Stimulated activated CD8-positive, alpha-beta memory T cell treated with anti-CD3 and anti-CD28 coated beads, Interleukin-7, amount 100 ng/mL, for 1 hour (primary cell): ENCODE measurements at places on chromosomes 2 and 18.

DNA sequence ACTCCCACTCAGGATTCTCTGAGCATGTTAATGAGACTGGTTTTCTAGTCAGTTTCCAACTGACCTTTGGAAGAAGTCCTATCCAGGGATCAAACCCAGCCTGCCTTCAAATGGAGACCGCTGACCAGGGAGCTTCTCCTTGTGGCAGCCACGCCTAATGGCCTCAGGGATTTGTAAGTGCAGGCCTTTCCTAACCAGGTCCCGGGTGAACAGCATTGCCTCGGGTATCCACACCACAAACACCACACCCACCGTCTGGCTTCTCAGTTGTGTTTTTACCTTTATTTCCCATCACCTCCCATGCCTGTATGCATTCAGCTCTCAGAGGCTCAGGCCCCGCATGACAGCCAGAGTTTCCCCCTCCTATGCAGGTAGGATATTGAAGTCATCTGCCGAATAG lies 406.3 kb upstream of the HS6ST1 start:
- DNase-seq: no peak

DNA sequence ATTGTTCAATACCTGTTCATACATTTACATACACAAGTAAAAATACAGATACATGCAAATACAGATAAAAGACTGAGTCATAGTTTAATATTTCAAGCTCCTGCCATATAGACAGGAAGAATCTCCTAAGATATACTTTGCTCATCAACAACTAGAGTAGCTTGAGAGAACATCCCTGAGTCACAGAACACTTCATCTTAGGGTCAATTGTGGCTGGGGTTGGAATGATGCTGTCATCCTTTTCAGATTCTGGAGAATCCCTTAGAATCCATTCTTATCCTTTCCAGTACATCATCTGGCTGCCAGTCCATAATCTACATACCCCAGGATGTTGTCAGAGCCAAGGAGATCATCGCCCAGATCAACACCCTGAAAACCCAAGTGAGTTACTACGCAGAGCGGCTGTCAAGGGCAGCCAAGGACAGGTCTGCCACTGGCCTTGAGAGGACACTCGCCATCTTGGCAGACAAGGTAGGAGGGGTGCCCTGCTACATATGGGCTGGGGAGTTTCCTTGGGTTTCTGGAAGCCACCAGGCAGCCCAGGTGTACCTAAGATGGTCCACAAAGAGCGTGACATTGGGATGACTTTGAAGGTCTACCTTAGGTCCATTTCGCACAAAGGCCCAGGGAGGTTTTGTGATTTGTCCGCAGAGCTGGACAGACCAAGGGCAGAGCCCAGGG lies 55.7 kb downstream of the COA5 start:
- no peak for DNase-seq

GRCh38 chr2:122074201-122074600 lies 318.8 kb downstream of the TSN start:
- DNase-seq: no peak

- DNase-seq: no peak
Observed at GRCh38 chr2:65000644-65001043, 11.4 kb downstream of the SLC1A4 start.

GRCh38 chr2:53859206-53860181 lies at the start of gene GPR75:
Gene GPR75 (minus strand): TSS chr2:53859967. CDS start chr2:53854756, 5,211 bp downstream.
- no peak for DNase-seq

DNA sequence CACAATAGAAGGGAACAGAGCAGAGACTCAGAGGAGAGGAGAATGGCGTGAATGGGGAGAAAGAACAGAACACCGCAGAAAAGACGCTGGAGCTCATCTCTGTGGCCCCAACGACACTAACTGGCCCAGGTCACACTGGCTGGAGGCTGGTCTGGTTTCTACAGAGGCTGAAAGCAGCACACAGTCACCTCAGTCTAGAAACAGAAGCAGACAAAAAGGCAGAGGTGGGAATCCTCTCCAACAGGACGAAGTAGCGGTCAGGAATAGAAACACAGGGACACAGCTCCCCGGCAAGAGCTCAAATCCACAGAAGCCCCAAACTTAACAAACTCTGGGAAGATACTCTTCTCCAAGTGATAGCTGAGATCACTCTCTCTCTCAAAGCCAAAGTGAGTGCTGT lies 9.2 kb downstream of the SLC66A2 start:
- DNase-seq: no peak

GRCh38 chr2:62204998-62205496 lies 9.1 kb downstream of the B3GNT2 start:
- no peak for DNase-seq

- DNase-seq: no peak
Observed at GRCh38 chr2:160332318-160332717, 132.2 kb upstream of the ITGB6 start.

- DNase-seq: no peak
Observed at GRCh38 chr2:54073796-54074195, 41.6 kb upstream of the ACYP2 start.

DNA sequence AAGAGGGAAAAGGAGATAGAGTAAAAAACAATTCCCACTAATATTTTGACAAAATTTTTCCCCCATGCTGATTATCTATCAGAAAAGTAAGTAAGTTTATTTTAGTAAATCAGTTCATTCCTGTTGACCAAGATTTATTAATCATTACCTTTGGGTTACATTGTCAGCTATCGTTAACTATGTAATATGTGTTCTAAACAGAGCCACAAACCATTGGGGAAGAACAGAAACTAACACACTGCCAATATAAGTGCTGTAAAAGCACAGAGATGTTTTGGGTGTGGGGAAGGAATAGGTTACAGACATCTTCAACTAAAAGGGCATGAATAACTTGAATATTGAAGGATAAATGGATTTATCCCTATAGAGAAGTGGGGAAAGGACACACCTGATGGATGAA lies 42.5 kb upstream of the ACADL start:
- DNase-seq: no peak

- DNase-seq: no peak
Observed at GRCh38 chr2:197920592-197921201, 116.3 kb downstream of the PLCL1 start.

- no peak for DNase-seq
Observed at GRCh38 chr18:65792456-65793074, 41.8 kb downstream of the CDH7 start.

DNA sequence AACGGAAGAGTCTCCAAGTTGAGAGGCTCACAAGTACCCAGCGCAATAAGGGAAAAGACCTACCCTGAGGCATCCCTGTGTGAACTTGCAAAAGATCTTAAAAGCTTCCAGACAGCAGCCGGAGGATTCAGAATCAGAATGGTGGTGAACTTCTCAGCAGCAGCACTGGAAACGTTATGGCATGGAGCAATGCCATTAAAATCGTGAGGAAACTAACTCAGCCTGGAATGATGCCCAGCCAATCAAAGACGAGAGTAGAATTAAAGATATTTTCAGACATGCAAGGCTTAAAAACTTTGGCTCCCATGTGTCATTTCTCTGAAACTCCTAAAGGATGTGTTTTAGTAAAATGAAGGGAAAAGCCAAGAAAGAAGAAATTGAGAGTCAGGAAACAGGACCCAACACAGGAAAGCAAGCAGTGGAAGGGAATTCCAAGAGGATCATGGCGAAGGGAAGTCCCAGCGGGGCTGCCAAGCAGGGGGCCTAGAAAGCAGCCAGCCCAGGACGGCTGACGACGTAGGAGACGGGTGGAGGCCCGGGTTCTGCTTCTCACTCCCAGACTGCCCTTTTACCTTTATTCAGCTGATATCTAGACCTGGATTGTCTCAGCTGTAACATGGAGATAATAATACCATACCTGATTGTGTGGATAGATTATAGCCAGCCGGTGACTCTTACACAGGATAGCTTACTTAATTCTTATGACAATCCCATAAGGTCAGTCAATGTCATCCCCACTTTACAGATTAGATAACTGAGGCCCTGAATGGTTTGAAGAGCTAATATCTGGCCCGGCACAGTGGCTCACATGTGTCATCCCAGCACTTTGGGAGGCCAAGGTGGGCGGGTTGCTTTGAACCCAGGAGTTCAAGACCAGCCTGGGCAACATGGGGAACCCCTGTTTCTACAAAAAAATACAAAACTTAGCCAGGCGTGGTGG lies 92.8 kb downstream of the ASAP2 start:
- no peak for DNase-seq

DNA sequence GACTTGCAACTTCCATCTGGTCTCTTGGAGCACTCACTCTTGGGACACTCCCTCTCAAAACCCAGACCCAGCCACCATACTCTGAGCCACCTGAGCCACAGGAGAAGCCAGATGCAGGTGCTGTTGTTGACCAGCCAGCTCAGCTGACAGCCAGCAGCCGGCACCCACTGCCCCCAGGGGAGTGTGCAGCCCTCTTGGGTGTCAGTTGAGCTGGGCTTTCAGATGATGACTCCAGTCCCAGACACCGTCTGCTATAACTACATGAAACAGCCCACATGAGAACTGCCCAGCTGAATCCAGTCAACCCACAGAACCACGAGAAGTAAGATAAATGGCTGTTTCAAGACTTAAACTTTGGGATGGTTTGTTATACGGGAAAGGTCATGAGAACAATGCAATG lies 10.7 kb upstream of the IGFBP2 start:
- no peak for DNase-seq

GRCh38 chr2:8544786-8545694 lies 136.8 kb upstream of the ID2 start:
- peak; percentile 62 for DNase-seq

DNA sequence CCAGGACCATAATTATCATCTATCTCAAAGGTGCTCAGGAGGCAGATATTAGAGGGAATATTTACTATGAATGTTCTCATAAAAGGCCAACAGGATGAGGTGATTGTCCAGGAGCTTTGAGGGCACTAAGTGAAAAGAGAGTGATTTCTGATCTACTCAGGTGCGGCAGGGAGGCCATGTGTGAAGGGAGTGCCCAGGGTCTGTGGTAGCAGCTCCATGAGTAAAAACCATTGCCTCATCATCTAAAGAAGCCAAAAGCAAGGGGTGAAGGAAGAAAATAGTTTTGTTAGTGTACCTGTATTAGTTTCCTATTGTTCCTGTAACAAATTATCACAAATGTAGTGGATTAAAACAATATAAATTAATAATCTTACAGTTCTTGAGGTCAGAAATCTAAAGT lies 22.5 kb downstream of the RND3 start:
- DNase-seq: no peak

GRCh38 chr18:12637901-12638643 lies 19.8 kb downstream of the SPIRE1 start:
- no peak for DNase-seq

DNA sequence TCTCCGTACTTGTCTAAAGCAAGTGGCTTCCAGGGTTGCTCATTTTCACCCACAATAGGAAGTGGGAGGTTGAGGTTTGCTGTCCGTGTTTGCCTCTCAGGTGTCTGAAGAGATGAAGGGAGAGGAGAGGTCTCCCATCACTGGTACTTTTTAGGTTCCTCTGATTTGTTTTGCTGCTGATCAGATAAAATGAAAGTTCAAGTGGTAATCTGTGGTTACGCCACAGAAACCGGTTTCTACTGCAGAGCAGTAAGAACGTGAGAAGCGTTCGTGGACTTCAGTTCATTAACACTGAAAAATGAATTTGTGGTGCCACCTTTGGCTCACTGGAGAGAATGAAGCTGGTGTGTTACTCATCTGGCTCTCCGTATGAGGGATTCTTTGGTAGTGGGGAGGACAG lies 118.2 kb downstream of the GBX2 start:
- no peak for DNase-seq

- DNase-seq: no peak
Observed at GRCh38 chr2:170340693-170341068, 162.7 kb downstream of the MYO3B start.

DNA sequence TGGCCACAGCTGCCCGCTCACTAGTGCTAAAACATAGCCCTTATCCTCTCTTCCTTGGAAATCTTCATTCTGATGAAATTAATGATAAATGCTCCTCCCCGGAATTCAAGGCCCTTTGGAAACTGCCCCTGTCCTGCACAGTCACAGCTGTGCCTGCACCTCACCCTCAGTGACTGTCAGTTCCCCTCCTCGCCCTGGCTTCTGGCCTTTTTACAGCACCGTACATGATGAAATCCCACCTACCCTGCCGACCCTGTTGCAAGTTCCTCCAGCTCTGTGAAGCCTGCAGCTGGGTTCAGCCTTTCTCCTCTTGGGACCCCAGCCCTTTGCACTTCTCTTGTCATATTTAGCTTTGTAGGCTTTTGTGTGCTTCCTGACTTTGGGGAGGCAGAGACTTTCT lies 48.4 kb downstream of the DCDC2C start:
- no peak for DNase-seq

GRCh38 chr18:75107196-75107930 lies 101.6 kb downstream of the PTGR3 start:
- no peak for DNase-seq

DNA sequence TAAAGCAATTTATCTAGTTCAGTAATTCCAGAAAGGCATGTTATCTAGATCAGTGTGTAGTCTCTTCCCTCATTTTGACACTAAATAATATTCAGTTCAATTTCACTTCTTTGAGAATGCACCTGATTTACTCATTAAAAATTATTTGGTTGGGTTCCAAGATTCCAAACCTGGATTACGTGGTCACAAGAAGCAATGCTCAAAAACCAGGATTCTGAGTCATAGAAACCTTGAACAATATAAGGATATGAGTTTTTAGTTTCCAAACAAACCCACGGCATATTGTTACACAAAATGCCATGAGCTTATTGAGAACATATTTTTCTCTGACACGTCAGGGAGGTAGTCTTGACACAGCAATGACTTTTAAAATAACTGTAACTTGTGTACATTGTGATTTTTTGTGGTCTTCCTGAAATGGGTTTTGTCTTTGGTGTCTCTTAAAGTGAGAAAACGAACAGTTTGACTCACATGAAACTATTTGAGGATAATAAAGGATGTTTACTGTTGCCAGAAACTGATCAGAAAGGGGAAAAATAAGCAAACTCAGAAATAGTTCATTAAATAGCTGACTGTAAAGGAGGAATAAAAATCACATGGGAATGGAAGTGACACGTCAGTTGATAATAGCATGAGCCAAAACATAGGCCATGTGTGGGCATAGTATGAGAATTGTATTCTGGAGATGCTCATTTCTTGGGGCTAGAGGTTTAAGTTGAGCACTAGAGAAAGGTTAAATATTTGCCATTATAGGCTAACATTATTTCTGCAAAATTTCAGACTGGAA lies 617.7 kb upstream of the CDH2 start:
- DNase-seq: no peak

DNA sequence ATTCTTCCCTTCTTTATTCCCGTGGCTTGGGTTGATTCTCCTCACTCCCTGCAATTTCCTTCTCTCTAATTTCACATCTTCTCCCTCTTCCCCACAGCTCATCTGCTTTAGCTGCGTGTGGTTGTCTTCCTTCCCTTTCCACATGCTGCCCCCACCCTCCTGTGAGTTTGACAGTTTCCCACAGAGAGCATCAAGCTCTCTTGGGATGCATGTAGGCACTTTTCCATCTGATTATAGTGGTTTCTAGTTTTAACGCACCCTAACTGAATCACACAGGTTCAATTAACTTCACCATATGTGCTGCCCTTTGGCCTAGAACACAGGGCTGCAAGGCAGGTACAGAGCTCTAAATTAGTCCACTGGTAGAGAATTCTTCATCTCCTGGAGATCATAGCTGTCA lies 110.5 kb downstream of the TACR1 start:
- no peak for DNase-seq

- no peak for DNase-seq
Observed at GRCh38 chr2:188189356-188189755, 102.3 kb upstream of the GULP1 start.
